ENCODE measurements at places on chromosomes 5 and 9.

DNA sequence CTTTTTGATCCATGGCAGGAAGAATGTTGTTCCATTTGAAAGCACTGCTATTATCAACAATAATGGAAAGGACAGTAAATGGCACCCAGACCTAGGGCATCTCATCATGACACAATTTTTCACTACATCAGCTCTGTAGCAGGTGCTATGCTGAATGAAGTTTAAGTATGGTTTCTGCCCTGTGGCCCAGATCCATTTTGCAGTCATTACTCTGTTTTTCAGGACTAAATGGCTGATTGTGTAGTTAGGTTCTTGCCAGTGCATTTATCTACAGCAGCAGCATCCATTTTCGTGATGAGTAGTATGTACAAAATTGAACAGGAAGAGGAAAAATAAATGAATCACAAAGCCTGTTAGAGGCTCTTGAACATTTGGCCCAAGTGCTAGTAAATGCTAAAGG, 270.5 kb upstream of the CD180 start:
- DNase-seq: no peak

GRCh38 chr5:150619359-150620230, 20.9 kb upstream of the SYNPO start:
- no peak for DNase-seq

DNA sequence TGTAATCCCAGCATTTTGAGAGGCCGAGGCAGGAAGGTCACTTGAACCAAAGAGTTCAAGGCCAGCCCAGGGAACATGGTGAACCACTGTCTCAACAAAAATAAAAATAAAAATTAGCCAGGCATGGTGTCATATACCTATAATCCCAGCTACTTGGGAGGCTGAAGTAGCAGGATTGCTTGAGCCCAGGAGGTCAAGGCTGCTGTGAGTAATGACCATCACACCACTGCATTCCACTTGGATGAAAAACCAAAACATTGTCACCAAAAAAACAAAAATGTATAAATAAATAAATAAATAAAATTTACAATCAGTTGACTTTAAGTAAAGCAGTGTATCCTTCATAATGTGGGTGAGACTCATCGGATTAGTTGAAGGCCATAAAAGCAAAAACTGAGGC, 541.4 kb downstream of the CSNK1G3 start:
- DNase-seq: no peak

DNA sequence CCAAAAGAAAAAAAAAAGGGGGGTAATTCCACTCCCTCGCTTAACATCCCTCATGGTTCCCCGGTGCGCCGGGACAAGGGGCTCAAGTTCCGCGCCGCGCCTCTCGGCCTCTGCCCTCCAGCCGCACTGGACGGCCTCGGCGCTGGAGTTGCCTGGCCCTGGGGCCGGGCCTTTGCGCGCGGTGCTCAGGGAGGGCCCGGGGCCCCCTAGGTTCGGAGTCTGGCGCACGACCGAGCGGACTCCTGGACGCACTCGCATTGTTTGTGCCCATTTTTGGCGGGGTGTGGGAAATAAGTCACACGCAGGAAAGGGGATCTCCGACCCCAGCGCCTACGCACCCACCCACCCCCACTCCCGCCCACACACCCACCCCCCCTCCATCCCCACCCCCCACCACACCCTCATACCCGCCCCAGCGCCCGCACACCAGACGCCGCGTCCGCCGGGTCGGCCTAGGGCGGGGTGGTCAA, 381 bp downstream of the MED22 start:
- peak; percentile 37 for DNase-seq

DNA sequence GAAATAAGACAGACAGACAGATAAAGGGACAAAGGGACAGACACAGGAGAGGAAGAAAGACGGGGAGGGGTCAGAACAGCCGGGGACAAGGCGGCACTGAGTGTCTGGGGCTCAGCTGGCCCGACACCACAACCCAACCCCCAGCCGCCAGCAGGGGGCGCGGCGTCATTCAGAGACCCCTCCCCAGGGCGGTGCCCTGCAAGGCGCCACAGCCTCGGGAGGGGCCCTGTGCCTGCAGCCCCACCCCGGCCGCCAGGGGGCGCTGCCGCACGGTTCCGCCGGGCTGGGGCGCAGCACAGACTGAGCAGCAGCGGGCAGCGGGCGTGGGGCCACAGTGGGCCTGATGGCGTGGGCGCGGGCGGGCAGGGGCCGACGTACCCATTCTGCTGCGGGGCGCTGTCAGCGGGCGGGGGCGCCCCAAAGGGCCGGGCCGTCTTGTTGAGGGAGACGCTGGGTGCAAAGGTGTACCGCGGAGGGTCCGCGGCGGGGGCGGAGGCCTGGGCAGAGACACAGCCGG, 5.9 kb downstream of the PDLIM7 start:
- DNase-seq: no peak

- DNase-seq: no peak
These were observed 228.8 kb downstream of the CD180 start for GRCh38 chr5:66967826-66968262.

- no peak for DNase-seq
These were observed 227.8 kb downstream of the NSG2 start for GRCh38 chr5:174273325-174273724.

DNA sequence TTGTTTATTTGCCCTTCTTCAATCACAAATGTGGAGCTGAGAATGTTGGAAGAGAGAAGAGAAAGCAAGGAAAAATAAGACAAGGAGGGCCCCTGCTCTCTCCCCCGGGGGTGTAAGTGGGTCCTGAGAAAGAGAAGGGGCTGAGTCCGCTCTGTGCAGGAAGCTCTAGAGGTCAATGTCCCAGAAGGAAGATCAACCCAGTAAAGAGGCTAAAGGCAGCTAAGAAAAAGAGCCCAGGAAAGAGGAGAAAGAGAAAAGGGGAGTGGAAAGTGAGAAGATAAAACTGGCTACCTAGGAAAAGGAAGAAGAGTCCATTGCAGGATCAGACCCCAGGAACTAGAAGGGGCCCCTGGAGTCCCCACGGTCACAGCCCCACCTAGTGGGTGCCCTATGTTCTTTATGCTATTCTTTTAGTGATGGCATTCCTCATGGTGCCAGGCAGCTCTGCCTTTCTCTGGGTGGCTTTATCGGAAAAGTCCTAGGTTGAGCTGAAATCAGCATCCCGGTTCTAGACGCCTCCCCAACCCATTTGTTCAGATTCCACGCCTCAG, 583.4 kb downstream of the ACTL7B start:
- no peak for DNase-seq

- DNase-seq: no peak
These were observed 51.1 kb upstream of the SNX2 start for GRCh38 chr5:122723606-122724352.

DNA sequence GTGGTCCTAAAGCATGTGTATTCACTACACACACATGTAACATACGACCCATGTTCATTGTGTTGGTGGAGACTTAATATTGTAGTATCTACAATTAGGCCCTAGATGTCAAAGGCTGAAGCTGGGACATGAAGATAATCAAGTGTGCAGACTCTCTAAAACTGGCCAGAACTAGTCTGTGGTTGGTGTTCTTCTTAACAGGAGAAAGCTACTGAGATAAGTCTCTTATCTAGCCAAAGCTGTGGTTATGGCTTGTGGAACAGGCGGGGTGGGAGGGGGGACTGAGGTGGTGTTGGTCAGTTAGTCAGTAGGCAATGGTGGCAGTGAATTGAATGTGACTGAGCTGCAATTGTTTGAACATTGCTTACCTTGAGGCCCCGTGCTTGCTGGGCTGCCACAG, 112.7 kb upstream of the SLC24A2 start:
- DNase-seq: no peak

DNA sequence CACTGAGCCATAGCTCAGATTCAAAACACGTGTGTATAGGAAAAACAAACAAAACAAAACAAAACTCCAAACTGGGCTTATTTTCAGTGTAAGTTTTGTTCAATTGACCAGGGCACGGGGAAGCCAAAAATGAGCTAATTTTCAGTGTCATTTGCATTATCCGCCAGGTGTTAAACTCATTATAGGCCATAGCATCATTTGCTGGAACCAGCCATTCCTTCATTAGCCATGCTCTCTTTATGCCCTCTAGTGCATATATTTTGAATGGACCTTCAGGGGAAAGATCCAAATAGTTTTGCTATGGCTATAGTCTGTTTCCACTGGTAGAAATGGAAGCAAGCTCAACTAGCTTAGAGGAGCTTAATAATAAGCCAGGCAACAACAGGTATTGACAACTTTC, 1205.2 kb upstream of the DMAC1 start:
- no peak for DNase-seq

DNA sequence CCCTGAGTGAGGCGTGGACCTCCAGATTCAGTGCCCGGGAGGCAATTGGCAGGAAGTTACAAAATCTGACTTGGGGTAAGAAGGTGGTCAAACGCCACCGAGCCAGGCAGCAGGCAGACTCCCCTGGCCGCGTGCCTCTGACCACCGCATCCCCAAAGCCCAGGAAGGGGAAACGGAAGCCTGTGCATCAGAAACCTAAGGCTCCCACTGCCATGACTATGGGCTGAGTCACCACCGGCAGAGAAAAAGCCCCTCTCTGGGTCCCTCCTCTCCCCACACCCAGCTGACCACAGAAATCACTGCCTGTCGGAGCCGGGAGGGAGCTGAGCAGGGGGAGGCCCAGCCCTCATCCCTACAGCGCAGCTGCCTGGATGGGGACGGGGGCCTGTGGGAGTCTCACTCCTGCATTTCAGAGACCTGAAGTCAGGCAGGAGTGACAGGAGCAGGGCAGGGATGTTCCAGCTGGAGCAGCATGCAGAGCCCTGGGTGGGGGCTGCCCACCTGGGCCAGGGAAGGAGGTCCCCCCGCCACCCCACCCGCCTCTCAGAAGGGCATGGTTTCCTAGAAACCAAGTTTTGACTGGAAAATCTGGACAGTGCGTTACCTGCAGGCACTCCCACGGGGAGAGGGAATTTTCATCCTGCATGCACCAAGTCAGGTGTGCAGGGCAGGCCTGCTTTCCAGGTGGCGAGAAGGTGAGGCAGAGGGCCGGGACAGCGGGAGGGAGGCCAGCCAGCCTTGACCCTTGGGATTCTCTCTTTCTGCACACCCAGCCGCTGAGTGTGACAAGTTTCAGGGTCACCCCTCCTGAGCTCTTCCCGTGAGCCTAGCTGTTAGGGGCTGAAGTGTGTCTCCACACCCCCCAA, 68.2 kb downstream of the LRSAM1 start:
- DNase-seq: no peak

DNA sequence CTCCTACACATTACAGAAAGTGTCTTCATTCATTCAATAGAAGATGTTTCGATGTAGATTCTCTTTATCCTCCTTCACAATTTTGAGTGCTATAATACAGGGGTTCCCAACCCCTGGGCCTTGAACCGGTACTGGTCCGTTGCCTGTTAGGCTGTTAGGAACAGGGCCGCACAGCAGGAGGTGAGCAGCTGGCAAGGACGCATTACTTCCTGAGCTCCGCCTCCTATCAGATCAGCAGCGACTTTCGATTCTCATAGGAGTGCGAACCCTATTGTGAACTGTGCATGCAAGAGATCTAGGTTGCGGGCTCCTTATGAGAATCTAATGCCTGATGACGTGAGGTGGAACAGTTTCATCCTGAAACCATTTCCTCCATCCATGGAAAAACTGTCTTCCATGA, 153.0 kb upstream of the SMC2 start:
- DNase-seq: no peak

GRCh38 chr5:20434786-20435185, 446.8 kb upstream of the CDH18 start:
- no peak for DNase-seq

DNA sequence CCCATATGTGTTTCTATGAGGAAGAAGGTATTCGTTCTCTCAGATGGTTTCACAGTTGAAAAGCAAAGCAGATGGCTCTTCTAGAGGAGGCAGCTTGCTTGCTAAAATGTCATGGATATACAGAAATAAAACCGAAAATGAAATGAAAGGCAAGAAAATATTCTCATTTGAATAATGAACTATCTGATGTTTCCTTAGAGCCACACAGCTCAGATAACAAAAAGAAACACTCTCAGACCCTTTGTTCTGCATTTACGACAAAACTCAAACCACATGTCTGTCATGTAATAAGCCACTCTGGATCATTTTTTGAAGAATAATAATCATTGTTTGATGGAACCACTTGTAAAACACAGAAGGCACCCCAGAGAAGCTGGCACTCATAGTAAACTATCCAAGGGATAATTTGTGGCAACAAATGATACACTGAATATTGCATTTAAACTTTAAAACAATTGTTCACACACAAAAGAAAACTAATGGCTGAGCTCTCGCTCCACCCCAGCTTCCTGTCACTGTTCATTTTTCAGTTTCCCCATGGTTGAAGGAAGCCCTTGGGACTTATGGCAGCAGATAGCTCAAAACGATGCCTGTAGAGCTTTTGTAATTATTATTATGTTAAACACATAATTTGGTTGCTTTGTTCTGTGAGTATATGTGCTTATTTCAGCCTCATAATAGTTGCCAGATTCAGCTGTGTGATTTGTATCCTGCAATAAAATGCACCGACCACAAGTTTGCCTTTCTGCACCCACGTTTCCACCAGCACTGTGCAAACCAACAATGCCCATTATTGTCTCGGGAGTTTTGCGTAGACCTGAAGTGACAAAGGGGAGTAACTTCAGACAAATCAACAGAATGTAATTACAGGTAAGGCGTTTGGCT, 256.0 kb downstream of the TMEM167A start:
- DNase-seq: no peak

- DNase-seq: no peak
These were observed 9.8 kb upstream of the CPEB4 start for GRCh38 chr5:173878224-173878967.

DNA sequence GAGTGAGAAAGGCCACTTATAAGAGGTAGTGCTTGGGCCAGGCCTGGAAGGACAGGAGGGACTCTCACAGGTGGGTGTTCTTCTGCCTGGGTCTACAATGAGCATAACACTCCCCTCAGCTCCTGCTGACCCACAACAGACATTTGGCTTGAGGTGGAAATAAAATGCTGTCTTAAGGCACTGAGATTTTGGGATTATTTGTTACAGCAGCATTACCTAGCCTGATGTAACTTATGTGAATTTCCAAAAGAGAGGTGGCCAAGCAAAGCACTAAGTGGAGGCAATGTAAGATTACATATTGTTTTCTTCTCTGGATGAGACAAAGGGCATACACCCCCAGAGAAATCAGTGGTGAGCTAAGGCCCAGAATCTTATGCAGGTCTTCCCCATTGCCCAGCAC, 221.5 kb downstream of the PAX5 start:
- DNase-seq: no peak

DNA sequence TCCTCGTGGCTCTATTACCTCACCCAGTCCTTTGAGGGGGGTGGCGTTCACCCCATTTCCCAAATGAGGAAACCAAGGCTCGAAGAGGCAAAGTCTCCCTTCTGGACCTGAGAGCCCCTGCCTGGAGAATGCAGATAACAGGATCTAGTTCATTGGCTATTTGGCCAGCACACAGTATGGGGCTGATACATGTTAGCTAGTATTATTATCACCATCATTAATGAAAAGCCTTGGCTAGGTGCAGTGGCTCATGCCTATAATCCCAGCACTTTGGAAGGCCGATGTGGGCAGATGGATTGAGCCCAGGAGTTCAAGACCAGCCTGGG, 4.3 kb downstream of the SH3GLB2 start:
- no peak for DNase-seq

- DNase-seq: no peak
These were observed 440.5 kb upstream of the TLE4 start for GRCh38 chr9:79131246-79131774.

- no peak for DNase-seq
These were observed 536.4 kb downstream of the RASEF start for GRCh38 chr9:82526577-82526976.

GRCh38 chr5:377326-377981, 55.9 kb downstream of the AHRR start:
- no peak for DNase-seq

All from T-helper 1 cell (primary cell).